ENCODE measurements at places on chromosomes 5 and 9.

GRCh38 chr9:84154320-84154719 is 173.7 kb downstream of the RMI1 start:
- no peak for DNase-seq

DNA sequence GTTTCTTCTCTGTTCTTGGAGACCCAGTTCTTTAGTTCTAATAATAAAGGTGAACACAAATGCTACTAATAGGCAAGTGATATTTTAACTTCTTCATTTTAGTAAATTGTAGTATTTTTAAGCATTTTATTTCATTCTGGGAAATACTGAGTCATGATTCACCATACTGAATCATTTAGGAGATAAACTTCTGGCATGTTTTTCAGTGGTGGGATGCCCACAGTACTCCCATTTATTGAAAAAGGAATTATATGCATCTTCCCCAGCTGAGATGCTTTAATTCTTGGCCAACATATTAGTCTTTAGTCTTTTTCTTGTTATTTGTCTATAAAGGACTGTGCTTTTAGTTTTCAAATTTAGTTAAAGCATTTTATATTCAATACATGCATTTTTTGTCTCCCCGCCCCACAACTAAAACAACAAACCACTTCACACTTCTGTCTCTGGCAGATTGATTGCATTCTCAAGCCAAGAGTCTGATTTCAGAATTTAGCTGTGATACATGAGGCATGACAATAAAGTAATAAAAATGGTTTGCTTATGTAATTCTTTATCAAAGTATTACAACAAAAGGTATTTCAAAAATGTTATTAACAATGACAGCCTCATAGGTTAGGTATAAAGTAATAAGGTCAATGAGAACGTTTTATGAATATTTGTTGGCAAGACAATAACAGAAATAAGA is 125.2 kb upstream of the CDH18 start:
- DNase-seq = no peak

DNA sequence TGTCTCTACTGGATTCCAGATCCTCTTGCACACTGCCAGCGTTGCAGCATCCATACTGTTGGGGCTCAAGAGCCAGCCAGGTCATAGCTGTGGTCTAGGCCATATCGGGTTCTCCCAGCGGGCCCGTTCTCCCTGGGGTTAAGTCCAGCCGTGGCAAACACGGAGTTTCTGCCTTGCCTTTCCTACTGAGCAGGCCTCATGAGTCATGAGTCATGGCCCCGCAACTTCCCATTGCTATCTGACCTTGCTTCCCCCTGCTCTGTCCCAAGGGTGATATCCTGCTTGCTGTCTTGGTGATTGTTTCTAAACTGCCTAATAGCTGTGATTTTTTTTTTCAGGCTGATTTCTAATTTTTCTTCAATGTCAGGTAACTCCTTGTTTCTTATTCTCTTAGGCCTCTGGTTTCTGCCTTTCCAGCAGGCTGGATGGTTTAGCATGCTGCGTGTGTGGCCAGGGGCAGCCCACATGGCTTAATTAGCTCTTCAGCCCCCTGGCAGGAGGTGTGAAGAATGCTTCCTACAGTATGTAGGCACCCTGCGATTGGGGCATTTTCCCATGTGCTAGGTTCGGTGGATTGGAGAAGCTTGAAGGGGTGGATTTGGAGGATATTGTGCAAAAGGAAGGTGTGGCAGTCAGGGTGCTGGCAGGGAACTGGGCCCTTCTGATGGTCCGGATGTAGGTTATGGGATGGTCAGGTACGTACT is 18.7 kb downstream of the DAPK1 start:
- no peak for DNase-seq

DNA sequence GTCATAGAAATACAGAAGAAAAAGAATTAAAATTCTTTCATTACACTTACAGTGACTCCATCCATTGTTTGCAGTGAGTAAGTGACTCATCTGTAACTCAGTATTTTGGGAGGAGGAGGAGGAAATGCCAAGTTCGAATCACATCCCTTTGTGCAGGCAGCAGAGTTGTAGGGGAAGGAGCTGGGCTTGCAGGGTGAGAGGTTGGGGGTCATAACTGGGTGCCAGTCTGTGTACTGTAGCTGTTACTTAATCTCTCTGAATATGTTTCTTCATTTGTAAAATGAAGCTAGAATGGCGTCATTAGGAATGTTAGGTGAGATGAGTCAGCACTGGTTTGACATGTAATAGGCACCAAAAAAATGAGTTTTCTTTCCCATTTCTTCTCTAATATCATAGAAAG is 235.7 kb upstream of the ADAMTSL1 start:
- DNase-seq = no peak

- no peak for DNase-seq
Observed at GRCh38 chr5:59607138-59607765, 286.3 kb downstream of the PDE4D start.
